ENCODE measurements at places on chromosomes 6 and 20.

DNA sequence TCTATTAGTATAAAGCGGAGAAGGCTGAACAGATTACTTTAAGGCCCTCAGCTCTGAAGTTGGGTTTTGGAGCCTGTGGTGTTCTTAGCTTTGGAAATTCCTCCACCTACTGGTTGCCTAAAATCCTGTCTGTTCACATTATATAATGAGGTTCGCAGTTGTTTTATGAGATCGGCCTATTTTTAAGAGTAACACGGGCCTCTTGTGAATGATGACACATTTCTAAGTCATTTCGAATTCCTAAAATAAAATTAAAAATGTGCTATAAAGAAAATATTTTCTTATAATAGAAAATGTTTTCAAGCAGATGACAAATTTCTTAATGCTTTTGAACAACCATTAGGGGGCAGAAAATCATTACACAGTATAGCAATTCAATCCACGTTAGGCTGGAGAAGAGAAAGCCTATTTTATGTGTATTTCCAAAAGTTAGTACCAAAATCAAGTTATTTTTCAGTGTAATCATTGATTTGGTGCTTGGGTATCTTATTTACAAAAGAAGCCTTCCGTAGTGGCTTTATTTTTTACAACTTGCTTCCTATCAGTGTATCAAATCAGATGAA lies 15.8 kb upstream of the FAM8A1 start:
- peak; percentile 75 for DNase-seq

DNA sequence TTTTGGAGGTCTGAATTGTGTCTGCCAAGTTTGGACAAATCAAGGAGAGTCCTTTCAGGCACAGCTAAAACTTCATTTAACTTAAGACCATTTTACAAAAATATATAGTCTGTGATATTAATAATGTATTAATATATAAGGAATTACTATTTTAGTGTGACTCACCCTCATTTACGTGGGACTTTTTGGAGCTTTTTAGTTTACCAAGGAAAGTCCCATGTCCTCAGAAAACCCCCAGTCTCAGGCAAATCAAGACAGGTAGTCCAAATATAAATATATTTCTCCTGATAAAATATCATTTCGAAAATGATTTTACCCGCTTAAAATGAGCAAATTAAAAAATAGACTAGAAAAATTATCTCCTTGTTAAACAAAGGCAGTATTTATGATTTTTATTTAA lies 479.0 kb downstream of the PKHD1 start:
- no peak for DNase-seq

GRCh38 chr6:96898241-96898851 lies 655 bp upstream of the NDUFAF4 start:
- DNase-seq, result no peak

DNA sequence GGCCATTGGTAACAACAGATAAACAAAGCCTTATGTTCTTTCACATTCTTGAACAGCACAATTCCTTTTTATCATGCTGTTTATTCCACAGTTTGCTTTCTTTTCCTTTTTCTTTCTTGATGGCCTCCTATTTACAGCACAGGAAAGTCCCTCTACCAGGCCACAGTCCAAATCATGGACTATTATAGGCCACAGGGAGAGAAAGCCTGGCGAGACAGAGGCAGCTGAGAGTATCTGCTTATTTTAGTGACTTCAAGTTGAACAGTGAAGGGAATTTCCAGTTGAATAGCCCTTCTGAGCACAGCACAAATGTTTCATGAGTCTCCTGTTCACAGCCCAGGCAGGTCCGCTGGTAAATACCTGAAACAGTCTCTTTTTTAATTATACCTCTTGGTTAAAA lies 263.7 kb upstream of the ARID1B start:
- no peak for DNase-seq

DNA sequence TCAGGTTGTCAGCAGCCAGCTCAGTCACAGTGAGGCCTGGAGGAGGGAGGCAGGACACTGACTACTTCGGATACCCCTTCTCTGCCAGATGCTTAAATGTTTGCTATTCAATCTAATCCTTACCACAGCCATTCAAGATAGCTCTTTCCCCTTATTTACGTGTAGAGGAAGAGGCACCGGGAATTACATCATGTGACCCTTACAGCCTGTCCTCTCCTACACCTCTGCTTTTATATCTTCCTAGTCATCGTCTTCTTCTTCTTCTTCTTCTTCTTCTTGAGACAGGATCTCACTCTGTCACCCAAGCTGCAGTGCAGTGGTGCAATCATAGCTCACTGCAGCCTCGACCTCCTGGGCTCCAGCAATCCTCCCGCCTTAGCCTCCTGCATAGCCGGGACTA lies 148.1 kb upstream of the NEDD9 start:
- DNase-seq, result no peak

- DNase-seq, result no peak
These were observed 147.0 kb downstream of the MYB start for GRCh38 chr6:135328136-135328535.

DNA sequence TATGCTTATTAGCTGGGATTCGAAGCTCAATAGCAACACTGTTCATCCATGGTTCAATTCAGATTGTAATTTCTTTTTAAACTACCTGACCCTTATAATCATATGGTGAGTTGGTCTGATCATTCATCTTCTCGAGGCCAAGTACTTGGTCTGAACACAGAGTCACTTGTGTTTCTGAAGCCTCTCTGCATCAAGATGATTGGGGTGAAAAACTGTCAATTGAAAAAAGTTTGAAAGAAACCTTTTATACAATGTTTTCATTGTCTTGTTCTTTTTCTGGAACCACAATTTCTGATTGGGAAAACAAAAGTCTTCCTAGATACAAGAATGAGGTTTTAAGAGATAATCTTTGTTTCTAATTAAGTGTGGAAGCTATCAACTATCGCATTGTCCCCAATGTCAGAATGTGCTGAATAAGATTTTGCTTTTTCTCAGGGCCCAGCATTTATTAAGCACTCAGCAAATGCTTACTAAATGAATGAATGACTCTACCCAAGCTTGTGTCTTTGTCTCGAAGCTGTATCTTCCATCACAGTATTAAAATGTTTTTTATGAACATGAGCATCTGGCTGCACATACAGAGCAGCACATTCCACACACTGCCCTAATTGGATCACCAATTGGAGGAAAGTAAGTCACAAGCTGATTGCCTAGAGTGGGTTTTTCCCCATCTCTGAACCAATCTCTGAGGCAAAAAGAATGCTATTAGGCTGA lies 45.0 kb upstream of the MOXD1 start:
- no peak for DNase-seq

GRCh38 chr20:51331481-51331880 lies 211.0 kb downstream of the NFATC2 start:
- DNase-seq, result no peak

DNA sequence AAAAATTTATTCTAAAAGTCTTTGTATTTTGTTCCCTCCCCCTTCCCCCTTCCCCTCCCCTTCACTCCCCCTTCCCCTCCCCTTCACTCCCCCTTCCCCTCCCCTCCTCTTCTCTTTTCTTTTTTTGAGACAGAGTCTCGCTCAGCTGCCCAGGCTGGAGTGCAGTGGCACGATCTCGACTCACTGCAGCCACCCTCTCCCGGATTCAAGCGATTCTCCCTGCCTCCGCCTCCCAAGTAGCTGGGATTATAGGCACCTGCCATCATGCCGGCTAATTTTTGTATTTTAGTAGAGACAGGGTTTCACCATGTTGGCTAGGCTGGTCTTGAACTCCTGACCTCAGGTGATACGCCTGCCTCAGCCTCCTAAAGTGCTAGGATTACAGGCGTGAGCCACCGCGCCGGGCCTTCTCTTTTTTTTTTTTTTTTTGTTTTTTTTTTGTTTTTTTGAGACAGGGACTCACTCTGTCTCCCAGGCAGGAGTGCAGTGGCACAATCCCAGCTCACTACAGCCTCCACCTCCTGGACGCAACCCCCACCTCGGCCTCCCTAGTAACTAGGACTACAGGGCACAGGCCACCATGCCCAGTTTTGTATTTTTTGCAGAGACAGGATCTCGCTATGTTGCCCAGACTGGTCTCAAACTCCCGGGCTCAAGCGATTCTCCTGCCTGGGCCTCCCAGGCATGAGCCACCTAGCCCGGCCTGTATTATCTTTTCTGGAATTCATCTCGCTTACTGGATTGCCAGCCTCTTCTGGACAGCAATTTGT lies 1.1 kb upstream of the AFG1L start:
- DNase-seq, result no peak

- no peak for DNase-seq
These were observed 42.3 kb downstream of the GNAS start for GRCh38 chr20:58894652-58895447.

GRCh38 chr6:125212377-125212776 lies 58.8 kb downstream of the TPD52L1 start:
- no peak for DNase-seq

- DNase-seq, result no peak
These were observed 19.0 kb downstream of the STX16 start for GRCh38 chr20:58670102-58670501.

- DNase-seq, result peak; percentile 31
These were observed 501.2 kb downstream of the MMUT start for GRCh38 chr6:48961781-48962415.

GRCh38 chr6:72035486-72035885 lies 149.1 kb downstream of the RIMS1 start:
- no peak for DNase-seq

- DNase-seq, result no peak
These were observed 262.2 kb upstream of the TAB2 start for GRCh38 chr6:149055195-149055899.

- peak; percentile 68 for DNase-seq
These were observed 14.9 kb upstream of the SLC22A23 start for GRCh38 chr6:3471711-3472110.

DNA sequence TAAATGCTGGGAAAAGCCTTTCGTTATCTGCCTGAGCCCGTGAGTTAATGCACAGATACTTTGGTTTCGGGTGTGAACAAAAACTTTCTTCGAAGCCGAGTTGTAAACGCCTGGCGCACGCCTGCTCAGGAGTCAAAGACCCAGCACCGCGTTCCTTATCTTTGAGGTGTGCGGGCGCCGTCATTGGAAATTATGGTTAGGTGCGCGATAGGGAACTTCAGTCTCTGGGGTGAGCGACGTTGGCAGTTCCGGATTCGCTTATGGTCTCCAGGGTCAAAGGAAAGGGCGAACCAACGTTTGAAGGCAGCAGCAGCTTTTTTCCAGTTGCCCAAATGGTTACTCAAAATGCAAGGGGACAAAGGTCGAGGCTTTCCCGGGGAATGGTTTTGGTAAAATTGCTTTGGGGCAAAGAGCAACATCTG lies 853 bp downstream of the SLC22A3 start:
- no peak for DNase-seq

- no peak for DNase-seq
These were observed 253.7 kb upstream of the RUNX2 start for GRCh38 chr6:45074439-45074838.

- DNase-seq, result no peak
These were observed 321.3 kb upstream of the JAG1 start for GRCh38 chr20:10994991-10995700.

GRCh38 chr6:36586606-36587005 lies 7.6 kb upstream of the SRSF3 start:
- DNase-seq, result no peak

- peak; percentile 82 for DNase-seq
These were observed 119.9 kb downstream of the RNF144B start for GRCh38 chr6:18507018-18507415.

DNA sequence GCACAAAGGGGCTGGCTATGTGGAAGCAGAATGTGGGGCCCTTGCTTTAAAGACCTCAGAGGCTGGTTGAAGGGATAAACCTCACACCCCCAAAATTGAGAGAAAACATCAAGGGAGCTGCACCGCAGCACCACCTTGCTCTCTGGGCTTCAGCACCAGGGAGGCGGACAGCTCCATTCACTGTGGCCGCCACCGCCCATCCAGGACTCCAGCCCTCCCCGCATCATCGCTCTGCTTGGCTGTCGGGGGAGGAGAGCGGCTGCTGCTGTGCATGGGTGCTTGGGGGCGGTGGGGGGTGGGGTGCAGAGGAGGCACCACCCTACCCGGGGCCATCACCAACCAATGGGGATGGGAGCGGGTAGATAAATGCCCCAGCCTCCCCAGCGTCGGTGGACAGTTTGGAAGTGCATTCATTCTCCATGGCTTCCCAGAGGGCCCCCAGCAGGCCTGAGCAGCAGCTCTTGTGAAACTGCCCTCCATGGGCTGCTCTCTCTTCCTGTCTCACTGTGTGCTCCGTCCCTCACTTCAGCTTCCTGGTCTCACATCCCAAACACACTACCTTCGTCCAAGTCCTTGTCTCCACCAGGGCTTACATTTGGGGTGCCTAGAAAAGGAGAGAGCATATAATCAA lies 75.7 kb upstream of the BHLHE23 start:
- no peak for DNase-seq

- DNase-seq, result no peak
These were observed 3.6 kb upstream of the ARFGEF3 start for GRCh38 chr6:138157986-138158638.

- DNase-seq, result no peak
These were observed 39.1 kb downstream of the SLC24A3 start for GRCh38 chr20:19251506-19251905.

DNA sequence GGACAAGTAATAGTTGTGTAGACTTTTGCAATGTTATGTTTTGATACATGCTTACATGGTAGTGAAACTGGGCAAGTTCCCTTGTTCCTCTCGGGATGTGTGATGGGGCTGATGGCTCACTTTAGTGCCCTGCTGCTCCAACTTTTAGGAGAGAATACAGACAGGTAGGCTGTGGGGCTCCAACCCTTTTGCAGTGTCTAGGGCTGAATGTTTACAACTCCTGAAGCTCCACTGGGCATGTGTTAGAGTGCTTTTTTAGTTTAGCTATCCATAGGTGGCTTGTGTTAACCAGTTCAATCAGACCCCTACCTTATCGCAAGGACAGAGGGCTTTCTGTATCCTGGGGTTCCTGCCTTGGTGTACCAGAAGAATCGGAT lies 33.8 kb downstream of the SERPINB6 start:
- DNase-seq, result no peak

- no peak for DNase-seq
These were observed 24.5 kb upstream of the ABCC10 start for GRCh38 chr6:43402820-43403219.
